Hematopoietic multipotent progenitor cell treated with erythropoietin and hydrocortisone succinate and interleukin-3 and kit ligand, for 8 days (in vitro differentiated cells): ENCODE measurements at places on chromosomes 6 and 20.
A peak's percentile ranks its signal among the peaks of the same experiment; 100 is the strongest.

GRCh38 chr6:150934380-150934779 is 68.9 kb downstream of the MTHFD1L start:
- DNase-seq, result no peak

DNA sequence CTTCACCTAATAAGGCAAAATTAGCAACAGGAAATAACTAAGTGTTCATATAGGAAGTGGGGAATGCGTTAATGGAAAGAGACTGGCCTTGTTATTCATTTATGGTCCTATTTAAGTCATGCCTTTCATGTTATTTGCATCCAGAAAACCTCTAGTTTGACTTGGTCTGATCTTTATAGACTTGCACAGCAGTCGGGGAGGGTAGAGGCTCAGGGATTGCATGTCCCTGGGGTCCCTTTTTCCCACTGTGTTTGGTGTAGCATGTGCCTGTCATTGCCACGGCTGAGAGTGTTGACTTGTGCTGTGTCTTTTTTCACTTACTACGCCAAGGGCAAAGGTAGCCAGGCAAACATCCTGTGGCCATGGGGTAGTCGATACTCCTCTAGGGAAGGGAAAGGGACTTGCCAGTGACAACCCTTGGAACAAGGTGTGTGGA is 105.4 kb upstream of the RIN2 start:
- DNase-seq, result no peak

- DNase-seq, result peak; percentile 52
Measured at GRCh38 chr6:50791900-50792508, 26.7 kb upstream of the TFAP2B start.

DNA sequence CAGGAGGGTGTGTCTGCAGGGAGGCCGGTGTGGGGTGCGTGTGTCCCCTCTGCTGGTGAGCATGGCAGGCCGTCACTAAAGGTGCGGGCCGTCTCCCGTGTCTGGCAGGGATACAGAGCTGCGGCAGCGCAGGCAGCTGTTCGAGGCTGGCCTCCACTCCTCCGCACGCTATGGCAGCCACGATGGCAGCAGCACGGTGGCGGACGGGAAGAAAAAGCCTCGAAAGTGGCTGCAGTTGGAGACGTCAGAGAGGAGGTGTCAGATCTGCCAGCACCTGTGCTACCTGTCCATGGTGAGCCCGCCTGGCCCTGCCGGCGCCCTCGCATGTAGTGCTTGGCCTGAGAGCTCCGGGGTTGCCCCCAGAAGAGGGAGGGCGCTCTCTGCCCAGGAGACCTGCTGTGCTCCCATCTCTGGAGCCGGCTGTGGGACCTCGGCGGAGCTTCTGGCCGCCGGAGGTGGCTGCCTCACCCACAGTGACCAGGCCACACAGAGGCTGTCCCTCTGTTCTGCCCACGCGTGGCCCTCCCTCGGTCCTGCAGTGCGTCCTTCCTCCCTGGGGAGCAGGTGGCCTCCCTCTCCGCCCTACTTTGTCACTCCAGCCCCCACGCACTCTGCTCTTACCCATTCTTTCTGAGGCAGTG is 149.6 kb downstream of the DTNBP1 start:
- DNase-seq, result no peak

- DNase-seq, result no peak
Measured at GRCh38 chr6:30258204-30258603, 45.0 kb upstream of the TRIM26 start.

DNA sequence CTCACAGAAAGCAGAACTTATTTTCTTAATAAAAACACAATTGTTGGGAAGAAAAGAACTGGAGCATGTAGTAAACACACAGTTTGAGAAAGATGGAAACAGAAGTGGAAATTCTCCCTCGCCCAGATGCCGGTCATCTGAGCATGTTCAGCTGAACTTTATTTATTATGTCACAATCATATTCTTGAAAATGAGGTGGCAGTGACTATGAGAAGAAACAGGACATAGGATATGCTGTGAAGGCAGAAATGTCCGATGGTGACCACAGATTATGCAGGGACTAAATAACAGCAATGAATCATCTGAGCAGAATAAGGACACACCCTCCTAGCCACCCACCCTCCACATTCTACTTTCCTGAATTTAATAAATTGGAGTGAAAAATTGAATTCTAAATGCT is 425.3 kb upstream of the NOX3 start:
- peak; percentile 35 for DNase-seq

DNA sequence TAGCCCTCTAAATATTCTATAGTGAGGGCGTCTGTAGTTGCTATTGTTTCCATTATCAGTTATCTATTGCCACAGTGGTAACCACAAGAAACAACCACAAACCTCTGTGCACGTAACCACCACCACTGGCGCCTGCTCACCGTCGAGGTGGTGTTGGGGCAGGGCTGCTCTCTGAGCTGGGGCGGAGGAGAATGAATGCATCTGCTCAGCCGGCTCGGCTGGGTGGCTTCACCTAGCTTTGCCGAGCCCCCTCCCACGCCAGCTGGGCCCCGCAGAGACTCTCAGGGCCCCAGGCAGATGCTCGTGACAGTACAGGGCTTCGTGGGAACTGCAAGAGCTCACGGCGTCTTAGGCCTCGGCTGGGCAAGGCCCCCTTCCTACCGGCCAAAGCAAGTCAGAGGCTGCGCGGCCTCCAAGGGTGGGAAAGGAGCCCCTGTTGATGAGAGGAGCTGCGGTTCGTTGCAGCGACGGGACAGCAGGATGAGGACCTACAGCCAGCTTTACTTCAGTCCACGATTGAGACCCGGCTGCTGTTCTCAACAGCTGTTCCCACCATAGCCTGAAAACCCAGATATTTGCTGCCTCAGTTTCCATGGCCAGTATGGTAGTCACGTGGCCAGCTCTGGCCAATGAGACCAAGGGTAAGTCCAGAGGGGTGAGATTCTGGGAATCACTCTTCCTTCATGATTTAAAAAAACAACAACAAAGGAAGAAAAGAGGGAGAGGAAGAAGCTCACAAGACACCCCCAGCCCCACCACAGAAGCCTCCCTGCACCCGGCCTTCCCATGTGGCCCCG is 120.2 kb upstream of the AFDN start:
- DNase-seq, result peak; percentile 73

DNA sequence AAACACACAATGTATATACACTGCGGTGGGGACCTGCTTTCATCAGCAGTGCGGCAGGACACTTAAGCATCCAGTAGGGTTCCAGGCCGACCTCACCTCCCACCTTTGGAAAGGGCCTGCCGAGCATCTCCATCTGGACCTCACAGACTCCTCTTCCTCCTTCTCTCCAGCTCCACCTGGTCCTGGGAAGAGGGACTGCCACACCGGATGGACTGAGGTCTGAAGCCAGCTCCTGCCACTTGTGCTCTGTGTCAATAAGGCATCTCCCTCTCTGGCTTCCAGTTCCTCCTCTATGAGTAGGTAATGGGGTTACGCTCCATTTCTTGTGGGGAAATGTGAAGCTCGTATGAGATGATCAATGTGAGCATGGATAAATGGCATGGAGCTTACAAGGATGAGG is 19.1 kb upstream of the NNAT start:
- DNase-seq, result no peak

DNA sequence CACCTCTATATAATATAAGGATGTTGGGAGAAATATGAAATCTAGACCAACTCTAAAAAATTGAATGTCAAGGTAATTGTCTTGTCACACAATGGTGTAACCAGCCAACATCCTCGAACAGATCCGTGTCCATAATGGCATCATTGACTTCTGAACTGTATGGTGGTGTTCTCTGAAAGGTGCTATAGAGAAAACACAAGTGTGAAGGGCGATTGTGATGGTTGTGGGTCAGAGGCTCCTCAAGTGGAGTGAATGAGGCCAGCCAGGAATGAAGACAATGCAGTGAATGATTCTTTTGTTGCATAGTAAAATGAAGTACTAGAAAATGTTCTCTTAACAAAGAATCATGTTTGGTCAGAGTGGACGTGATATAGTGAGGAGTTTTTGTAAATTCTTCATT is 58.3 kb downstream of the CARMIL1 start:
- DNase-seq, result no peak

GRCh38 chr6:35718911-35719381 is 17.9 kb upstream of the ARMC12 start:
- DNase-seq, result no peak

DNA sequence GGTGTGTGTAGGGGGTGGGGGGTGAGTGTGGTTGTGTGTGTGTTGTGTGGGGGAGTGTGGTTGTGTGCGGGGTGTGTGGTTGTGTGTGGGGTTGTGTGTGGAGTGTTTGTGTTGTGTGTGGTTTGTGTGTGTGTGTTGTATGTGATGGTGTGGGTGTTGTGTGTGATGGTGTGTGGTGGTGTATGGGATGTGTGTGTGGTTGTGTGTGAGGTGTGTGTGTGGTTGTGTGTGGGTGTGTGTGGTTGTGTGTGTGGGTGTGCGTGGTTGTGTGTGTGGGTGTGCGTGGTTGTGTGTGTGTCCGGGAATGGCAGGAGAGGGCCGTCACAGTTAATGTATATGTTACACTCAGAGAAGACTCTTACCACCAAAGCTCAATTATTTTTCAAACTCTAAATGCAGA is 79.8 kb downstream of the TBXT start:
- no peak for DNase-seq

GRCh38 chr20:19265646-19266374 is 53.4 kb downstream of the SLC24A3 start:
- no peak for DNase-seq

DNA sequence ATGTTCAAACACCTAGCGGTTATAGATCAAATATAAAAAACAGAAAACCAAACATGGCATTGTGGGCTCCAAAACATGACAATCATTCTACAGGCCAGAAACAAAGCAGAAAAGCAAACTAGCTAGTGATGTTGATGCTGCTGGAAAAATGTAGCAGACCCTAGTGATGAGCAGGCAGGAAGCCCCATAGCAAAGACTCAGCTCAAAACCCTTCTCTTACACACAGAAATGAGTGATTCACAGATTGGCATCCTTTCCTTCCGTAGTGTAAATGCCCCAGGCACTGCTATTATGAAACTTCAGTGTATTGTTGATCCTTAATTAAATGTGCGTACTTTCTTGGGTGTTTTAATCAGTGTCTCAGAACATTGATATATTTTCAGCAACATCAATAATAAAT is 425.1 kb downstream of the UTRN start:
- no peak for DNase-seq

GRCh38 chr6:161396539-161396938 is 122.7 kb upstream of the AGPAT4 start:
- DNase-seq, result no peak

GRCh38 chr20:19254956-19255355 is 42.5 kb downstream of the SLC24A3 start:
- DNase-seq, result no peak

GRCh38 chr20:57429580-57430200 is 38.5 kb downstream of the RBM38 start:
- DNase-seq, result no peak

DNA sequence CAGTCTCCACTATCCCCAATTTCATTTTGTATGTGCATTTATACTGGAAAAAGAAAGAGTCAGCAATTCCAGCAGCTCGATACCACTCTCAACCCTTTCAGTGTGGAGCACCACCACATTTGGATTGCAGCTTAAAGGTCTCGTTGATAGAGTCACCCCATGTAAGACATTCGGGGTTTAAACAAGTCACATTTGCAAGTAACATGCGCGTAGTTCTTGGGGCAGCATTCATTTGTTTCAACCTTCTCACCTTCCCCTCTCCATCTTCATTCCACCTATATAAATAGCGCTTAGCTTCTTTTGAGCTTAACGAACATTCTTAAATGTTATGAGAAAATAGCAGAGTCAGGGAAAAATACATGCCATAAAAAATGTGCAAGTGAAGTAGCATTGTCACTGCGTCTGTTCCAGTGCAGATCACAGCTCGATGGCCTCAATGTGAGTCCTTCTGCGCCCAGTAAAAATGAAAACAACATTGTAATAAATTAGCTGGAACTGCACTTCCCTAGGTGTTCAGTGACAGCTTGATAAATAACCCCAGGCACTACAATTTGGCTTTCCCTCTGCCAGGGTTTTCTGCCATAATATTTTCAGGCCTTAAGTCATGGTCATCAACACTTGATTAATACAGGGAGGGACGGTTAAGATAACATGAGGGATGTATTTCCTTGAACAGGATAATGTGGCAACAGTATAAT is 737.8 kb upstream of the NRSN1 start:
- no peak for DNase-seq

DNA sequence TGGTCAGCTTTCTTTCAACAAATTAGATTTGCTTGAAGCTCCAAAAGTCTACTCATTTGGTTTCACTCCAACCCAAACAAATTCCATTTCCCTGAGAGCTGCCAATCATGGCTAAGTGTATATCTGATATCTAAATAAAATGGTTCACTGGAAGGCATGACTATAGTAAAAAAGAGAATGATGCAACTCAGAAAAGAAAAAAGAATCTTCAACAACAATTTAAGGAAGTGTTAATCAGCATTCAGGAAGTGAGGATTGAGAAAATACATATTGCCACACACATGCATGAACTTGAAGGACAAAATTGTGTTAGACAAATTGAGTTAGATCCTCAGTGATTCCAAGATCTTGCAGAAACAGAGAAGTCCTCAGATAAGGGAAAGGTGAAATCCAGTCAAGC is 972.9 kb upstream of the FLRT3 start:
- no peak for DNase-seq

DNA sequence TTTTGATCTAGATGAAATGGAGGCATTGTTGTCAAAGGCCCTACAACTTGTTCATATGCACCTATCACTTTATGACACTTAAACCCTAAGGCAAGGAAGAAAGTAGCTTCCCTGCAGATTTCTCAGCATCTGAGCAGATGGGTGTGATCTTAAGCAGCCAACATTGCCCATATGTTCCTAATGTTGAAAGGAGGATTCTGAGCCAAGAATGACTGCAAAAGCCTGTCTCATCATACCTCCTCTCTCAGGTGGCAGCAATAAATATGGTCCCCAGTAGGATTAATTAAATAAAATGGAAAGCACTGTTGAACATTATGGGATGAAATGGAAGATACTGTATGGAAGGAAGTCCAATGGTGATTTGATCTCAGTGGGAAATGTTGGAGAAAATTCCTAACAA is 538.1 kb upstream of the MAN1A1 start:
- DNase-seq, result no peak

- peak; percentile 79 for DNase-seq
Measured at GRCh38 chr20:58907320-58908137, 55.0 kb downstream of the GNAS start.

- DNase-seq, result no peak
Measured at GRCh38 chr6:158907931-158908330, 88.8 kb upstream of the EZR start.

DNA sequence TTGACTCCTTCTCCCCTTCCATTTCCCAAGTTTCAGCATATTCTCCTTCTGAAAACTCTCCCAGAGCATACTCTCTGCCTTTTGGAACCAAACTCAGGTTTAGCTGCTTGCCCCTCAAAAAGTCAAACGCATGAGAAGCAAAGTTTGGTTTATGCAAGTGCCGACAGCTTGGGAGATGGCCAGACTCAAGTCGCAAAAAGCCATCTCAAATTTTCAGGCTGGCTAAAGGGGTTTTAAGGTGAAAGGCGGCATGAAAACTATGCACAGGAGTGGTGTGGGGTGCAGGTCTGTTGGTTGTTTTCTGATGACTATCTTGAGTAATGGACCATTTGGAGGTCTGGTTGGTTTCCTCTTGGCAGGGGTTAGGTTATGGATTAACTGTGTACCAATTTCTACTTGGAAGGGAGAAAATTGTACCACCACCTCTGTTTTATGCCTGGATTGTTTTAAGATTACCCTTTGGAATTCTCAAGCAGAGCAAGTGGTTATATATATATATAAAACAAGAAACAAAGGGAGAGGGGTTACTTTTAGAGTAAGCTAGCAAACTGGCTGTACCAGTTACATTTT is 52.4 kb upstream of the SCGN start:
- DNase-seq, result no peak
